EL (cell line): ENCODE measurements at places on chromosomes 2 and 18.
A peak's percentile ranks its signal among the peaks of the same experiment; 100 is the strongest.

- DNase-seq = no peak
These were observed 215.2 kb downstream of the VAPA start for GRCh38 chr18:10128921-10129501.

- no peak for DNase-seq
These were observed 105.6 kb upstream of the REV1 start for GRCh38 chr2:99595373-99595772.

DNA sequence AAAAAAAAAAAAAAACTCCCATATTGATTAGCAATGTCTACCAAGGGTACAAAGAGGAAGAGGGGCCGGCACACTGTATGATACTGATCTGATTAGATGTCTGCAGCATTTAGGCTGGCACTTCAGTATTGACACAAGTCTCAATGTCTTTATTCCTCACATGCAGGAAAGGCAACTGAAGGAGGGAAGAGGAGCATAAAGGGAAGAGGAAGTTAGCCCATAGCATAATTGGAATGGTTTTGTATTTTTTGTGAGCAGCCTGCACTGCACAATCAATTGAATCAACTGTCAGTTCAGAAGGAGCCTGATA is 79.0 kb downstream of the DNER start:
- DNase-seq = no peak

GRCh38 chr18:23131693-23132319 is 3.5 kb upstream of the CABLES1 start:
- peak; percentile 78 for DNase-seq

- DNase-seq = no peak
These were observed 171.7 kb upstream of the SOX11 start for GRCh38 chr2:5520463-5520972.

- DNase-seq = no peak
These were observed 25.8 kb upstream of the CYTIP start for GRCh38 chr2:157469726-157470125.

GRCh38 chr18:33745871-33746545 is 168.0 kb downstream of the ASXL3 start:
- no peak for DNase-seq

DNA sequence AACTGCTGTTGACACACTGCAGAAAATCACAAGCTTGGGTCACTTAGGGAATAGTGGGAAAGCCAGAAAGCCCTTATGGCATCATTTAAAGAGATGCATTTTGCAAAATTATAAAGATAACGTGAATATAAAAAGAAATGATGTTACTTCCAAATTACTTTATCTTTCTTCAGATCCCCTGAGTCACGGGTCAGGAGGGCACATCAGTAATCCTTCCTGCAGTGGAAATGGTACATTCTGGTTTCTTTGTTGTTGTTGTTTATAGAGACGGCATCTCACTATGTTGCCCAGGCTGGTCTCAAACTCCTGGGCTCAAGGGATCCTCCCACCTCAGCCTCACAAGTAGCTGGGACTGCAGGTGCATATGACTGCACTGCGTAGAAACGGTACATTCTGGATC is 9.8 kb upstream of the EPG5 start:
- DNase-seq = no peak

- DNase-seq = no peak
These were observed 176.9 kb downstream of the UBE2E3 start for GRCh38 chr2:181157326-181157725.

DNA sequence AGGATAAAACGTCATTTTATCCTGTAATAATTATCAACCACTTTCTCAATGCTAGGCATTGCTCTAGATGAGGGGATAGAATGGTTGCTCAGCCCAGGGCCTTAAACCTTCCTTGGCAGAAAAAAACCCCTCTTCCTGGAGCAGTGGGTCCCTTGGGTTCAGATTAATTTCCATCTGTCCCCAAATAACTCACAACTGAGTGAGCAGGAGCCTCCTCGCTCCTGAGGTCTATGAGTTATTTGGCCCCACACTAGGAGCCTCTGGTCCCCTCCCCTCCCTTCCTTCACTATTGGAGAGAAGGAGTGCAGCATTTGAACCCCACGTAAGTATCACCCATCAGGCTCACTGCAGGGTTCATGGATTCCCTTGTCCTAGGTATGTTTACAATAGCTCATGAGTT is 157.5 kb upstream of the FHL2 start:
- DNase-seq = no peak

DNA sequence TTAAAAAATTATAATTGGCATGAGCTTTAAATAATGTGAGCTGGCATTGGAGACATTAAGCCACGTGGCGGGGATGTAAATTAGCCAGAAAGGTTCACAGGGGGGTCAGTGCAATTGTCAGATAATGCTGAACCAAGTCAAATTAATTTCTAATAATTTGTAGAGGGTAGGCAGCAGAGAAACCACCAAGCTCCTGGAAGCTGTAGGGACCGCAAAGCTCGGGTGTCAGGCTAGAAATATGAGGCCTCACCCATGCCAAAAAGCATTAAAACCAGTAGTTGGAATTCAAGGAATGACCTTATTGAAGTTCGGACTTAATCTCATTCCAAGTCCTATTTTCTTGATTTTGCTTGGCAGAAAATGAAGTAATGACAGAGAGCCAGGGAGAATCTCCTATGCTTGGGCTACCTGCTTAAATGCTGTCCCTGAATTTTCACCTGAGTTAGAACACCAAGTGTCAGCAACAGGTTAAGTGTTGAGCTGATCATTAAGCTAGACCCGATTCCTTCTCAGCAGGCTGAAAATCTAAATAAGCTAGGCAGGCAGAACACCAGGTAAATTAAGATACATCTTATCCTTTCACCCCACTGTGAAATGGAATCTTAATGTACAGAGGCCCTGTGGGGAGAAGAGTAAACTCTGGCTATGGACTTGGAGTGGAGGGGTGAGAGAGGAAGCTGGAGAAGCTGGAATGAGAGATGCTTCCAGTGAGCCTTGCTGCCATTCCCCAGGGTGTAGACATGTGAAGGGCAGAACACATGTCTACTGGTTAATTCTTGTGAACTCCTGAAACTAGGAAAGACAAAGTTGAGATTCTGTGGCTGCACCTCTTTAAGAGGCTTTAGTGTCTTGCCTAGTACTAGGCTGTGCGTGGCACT is 520.0 kb downstream of the SLC4A3 start:
- DNase-seq = peak; percentile 82

DNA sequence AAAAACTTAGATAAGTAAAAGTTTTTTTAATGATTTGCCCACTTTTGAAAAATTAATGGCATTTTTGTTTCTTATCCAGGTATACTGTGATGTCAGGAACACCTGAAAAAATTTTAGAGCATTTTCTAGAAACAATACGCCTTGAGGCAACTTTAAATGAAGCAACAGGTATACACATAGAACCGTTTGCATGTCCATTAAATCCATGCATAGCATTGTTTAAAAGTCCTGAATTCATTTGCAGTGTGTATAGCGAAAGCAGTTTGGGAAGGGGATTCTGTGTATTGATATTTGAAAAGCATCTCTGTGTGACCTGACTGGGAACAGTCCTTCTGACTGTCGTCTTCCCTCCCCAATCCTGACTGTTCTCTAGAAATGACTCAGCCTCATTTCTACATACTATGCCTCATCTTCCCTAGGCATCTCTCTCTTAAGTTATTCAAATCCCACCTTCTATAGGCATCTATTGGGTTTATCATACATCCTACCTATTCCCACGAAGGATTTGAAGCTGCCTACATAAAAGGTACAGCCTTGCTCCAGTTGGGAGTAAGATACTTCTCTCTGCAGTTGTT is 79.2 kb upstream of the MAP3K20 start:
- DNase-seq = peak; percentile 40

DNA sequence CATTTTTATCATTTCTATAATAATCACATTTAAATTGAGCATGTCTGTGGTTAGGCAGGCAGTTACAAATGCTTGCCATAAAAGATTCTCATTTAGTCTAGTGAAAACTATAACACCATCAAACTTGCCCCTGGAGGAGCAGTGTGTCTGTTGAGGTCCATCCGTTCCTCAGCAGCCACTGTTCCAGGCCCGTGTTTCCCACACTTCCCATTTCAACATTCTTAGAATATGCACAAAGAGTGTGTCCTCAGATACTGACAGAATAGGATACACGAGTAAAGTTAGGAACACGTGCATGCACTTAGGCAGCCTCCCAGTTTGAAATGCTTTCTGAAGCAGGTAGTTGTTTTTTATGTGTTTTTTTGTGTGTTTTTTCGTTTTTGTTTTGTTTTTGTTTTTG is 39.9 kb downstream of the NCK2 start:
- no peak for DNase-seq

GRCh38 chr2:17628349-17629261 is 88.1 kb downstream of the VSNL1 start:
- no peak for DNase-seq

DNA sequence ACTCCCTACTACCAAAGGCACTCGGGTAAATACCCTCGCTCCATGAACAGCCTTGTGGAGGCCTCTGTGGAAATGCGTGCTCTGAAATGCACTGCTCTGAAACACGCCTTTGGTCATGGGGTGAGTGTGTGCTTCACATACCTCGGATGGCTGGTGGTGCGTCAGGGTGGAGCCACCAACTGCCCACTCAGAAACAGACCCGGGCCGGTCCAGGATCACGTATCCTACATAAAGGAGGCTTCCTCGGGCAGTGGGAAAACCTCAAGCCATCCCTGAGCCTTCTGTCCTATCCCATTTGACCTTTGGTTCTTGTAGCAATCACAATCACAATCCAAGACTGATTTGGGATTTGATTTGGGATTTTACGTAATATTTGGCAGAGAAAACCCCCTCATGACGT is 53.5 kb upstream of the ZNF516 start:
- DNase-seq = no peak

DNA sequence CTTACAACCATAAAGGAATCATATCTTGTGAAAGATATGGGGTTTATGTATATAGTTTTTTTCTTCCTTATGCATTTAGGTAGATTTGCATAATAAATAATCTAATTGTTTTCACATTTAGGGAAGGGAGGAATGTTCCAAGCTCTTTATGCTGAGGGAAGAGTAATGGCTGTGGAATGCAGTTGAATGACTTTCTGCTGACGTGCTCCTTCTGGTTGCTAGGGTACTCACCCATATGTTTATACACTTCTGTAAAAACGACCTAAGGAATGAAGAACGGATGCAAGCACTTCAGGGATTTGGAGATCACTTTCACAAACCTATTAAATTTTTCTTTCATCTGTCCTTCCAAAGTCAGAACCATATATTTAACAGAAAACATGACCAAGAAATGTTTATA is 29.2 kb upstream of the PPP4R1 start:
- DNase-seq = peak; percentile 96

DNA sequence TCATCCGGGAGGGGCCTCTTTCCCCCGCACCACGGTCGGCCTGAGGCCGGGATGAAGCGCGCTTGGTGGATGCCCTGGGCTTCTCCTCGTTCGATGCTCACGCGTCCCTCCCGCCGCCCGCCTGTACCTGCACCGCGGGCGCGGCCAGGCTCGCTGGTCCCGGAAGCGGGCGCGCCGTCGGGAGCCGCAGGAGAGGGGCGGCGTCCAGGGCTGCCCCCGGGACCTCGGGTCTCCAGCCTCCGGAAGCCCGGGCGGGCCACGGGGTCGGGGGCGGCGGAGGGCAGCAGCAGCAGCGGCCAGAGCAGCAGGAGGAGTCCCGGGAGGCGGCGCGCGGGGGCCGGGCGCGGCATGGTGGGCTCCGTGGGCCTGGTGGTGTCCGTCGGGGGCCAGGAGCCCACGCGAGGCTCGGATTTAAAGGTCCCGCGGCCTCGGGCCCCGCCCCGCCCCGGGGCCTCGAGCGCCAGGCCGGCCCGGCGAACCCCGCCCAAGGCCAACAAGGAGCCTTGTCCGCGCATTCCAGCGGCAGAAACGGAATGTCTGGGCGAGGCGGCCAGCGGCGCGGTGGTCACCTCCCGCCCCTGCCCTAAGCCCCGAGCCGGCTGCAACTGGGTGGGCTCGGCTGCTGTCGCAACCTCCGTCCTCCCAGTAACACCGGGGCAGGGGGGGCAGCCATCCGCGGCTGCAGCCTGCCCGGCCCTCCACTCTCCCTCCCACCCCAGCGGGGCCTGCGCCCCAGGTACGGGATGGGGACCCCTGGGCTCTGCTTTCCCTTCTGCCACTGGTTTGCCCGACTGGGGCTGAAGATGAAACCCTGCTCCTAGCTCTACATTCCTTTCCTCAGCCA is at the start of gene MATN3:
MATN3 (minus strand) TSS at position 387 of the 844 bp plus-strand sequence; CDS start at position 350, 37 bp downstream.
- peak; percentile 51 for DNase-seq

DNA sequence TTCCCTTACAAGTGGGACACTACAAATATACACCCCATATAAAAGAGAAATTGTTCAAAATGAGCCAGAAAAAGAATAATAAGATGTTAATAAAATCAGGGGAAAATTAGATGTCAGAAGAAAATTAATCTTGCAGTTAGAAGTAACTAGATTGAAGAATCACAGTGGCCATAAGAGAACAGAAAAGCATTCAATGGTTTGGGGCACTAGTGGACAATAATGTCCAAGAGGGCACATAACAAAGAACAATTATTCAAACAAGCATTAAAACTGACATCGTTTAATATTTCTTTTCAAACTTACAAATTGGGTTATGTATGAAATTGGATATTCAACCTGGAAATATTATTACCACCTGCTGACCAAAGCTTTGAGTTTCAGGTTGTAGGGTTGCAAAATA is 12.9 kb downstream of the TCF4 start:
- DNase-seq = no peak

GRCh38 chr2:164560902-164561301 is 60.4 kb downstream of the GRB14 start:
- no peak for DNase-seq

GRCh38 chr2:16637304-16637703 is 28.3 kb downstream of the CYRIA start:
- DNase-seq = no peak

DNA sequence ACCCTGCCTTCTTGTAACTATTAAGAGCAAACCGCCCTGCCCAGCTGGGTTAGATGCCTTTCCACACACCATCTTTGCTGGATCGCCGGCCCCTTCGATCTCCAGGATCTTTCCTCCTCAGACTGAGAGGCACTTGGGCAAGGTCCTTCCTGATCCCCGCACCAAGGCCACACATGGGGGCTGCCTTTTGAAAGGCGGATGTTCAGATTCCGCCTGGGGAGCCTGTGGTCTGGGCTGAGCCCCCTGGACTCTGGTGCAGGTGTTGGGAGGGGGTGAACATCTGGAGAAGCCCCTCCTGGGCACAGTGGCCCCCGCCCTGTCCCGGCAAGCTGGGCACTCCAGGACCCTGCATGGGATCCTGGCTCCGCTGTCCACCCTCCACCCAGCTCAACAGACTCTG is 135.4 kb upstream of the HDAC4 start:
- DNase-seq = no peak

DNA sequence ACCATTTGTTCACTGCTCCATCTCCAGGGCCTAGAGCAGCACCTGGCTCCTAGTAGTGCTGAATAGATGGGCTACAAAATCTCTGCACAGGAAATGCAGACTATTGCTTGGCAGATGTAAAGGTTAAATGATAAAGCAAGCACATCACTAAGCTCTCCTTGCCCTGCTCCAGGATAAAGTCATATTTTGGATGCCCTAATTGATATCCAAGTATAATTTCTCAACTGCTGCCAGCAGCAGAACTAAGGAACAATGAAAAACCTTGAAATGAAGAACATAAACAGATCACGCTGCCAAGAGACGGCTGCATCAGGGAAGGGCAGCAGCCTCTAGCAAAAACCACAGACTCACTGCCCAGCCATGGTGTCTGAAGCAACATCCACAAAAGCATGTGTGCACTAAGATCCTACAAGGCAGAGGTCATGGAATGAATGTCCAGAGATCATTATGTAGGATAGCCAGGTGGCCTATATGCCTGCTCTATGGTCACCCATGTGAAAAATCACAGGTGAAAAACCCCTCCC is 134.7 kb downstream of the TMEM163 start:
- DNase-seq = no peak
